Head of caudate nucleus (tissue), 42 donors: ENCODE measurements at places on chromosomes 3 and 15.

GRCh38 chr3:31472479-31473390 lies 60.0 kb upstream of the STT3B start:
- no peak for DNase-seq

DNA sequence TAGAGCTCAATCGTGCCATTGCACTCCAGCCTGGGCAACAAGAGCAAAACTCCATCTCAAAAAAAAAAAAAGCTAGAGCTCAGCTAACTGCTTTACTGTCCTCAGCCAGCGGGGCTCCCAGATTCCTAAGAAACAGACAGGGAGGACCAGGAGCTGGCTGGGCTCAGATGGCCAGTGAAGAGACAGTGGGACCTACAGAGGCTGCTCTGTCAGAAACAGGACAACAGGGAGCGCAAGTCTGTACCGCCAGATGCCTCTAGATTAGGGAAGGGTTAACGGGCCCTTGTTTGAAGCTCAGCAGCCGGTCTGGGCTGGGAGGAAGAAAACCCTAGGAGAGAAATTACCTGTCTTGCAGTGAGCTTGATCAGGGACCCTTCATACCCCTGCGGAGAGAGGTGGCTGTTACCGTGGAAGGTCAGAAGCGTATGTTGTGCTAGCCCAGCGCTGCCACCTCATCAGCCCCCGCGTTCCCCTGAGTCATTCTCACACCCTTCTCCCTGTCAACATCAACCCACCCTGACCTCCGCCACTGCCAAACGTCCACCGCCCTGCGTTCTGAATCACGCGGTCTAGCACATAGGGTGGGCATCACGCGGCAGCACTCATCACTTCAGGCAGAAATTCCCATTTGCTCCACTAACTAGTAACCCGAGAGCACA lies 25.3 kb downstream of the RBPMS2 start:
- DNase-seq = no peak

DNA sequence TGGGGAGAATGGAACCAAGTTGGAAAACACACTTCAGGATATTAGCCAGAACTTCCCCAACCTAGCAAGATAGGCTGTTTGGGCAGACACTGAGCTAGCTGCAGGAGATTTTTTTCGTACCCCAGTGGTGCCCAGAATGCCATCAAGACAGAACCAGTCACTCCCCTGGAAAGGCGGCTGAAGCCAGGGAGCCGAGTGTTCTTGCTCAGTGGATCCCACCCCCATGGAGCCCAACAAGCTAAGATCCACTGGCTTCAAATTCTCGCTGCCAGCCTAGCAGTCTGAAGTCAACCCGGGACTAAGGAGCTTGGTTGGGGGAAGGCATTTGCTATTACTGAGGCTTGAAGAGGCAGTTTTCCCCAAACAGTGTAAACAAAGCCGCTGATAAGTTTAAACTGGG lies 152.4 kb downstream of the MBNL1 start:
- no peak for DNase-seq

DNA sequence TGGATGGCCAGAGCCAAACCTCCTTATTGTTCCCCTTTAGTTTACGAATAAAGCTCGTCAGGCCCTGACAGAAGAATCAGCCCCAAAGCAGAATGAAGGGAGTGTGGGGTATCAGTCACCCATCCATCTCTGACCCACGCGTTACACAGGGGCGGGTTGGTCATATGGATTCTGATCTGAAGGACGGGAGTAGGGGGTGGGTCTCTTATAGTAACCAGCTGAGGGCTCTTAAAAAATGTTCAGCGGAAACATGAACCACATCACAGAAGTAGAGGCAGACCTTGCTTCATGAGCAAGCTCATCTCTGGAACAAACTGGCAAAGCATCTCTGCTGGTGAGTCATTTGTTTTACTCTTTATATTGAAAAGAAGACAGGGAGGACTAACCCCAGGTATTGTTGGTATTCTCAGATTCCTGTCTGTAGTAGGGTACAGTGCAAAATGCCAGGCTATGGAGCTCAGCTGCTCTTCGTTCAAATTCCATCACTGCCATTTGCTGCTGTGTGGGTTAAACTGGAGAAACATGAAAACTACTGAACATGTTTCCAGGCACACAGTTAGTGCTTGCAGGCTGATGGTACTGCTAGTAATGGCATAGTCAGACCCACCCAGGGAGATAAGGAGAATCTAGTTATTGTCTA lies at the start of gene CXCR6:
CXCR6 (plus strand) TSS at position 258 of the 640 bp plus-strand sequence. CDS start 3,018 bp downstream, outside the sequence.
- DNase-seq = no peak

GRCh38 chr3:193391902-193392301 lies 13.3 kb upstream of the ATP13A5 start:
- DNase-seq = no peak

- no peak for DNase-seq
Measured at GRCh38 chr15:45414215-45414885, 36.0 kb upstream of the GATM start.

DNA sequence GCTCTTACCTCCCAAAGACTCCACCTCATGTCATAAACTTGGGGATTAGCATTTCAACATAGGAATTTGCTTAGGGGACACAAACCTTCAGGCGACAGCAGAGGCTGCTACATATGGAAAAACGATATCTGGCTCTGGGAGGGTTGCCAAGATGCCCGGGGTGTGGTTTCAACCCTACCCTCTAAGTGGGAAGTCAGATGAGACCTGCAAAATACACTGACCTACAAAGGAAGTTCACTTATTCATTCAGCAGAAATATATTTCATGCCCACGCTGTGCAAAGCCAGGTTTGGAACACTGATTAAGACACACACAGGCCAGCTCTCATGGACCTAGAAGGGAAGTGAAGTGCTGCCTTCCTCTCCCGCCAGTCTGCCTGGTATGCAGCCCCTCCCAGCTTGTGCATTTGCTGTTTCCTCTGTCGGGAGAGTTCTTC lies 239.3 kb downstream of the FEZF2 start:
- no peak for DNase-seq

GRCh38 chr3:97872525-97873042 lies 50.8 kb downstream of the CRYBG3 start:
- no peak for DNase-seq

- DNase-seq = peak; percentile 49
Measured at GRCh38 chr3:87350367-87351199, 74.2 kb upstream of the POU1F1 start.

DNA sequence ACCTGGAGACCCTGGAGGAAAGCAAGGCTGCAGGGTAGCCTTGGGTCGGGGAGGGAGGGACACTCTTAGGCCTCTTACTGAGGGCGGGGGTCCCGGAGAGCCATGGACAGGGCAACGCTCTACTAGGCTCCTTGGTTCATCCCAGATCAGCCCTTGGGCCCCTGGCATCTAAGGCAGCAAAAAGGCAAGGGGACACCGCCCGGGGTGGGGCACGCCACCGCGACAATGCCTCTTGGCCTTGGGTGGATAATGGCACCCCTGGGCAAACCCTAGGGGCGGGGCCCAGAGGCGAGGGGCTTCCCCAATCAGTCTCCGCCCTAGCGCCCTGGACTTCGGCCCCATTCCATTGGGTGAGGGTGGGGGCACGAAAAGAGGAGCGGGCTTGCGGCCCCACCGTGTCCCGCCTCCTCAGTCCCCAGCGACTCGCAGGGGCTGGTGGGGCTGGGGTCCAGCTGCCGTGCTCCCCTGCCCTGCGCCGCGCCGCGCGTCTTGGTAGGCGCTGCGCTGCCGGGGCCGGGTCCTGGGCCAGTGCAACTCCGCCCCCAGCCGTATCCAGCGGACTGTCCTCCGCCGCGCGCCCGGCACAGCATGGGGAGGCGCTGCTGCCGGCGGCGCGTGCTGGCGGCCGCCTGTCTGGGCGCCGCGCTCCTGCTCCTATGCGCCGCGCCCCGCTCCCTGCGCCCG lies at the start of gene CHST13:
CHST13 (plus strand) TSS at position 411 of the 684 bp plus-strand sequence; CDS start at position 589, 178 bp downstream.
- no peak for DNase-seq

- no peak for DNase-seq
Measured at GRCh38 chr15:57309856-57310760, 66.2 kb upstream of the CGNL1 start.

DNA sequence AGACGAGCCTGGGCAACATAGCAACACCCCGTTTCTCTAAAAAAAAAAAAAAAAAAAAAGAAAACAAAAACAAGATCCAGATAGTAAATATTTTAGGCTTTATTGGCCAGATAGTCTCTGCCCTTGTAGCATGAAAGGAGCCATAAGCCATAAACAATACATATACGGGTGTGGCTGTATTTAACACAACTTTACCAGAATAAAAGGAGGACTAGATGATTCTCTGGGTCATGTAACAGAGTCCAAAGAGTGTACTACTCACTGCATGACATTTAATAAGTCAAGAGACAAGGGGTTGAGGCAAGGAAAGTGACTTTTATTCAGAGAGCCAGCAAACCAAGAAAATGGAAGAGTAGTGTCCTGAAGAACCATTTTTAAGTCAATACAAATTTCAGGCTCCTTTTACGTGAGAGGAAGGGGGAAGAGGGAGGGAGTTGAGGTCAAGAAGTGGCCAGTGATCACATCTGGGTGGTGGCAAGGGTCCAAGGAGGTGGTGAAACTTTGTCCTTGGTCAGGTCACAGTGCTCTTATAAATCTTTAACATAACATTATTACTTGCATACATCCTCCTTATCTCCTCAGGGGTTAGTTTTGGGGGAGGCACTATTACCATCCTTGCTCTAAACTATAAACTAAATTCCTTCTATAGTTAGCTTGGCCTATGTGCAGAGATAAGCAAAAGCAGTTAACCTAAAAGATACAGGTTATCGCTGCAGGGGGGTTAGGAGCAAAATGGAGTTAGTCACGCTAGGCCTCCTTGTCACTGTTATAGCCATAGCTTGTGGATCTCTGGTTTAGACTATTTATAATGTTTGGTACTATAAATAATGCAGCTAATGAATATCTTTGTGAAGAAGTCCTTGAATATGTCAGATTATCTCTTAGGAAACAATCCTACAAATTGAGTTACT lies 46.1 kb downstream of the METTL6 start:
- DNase-seq = no peak

DNA sequence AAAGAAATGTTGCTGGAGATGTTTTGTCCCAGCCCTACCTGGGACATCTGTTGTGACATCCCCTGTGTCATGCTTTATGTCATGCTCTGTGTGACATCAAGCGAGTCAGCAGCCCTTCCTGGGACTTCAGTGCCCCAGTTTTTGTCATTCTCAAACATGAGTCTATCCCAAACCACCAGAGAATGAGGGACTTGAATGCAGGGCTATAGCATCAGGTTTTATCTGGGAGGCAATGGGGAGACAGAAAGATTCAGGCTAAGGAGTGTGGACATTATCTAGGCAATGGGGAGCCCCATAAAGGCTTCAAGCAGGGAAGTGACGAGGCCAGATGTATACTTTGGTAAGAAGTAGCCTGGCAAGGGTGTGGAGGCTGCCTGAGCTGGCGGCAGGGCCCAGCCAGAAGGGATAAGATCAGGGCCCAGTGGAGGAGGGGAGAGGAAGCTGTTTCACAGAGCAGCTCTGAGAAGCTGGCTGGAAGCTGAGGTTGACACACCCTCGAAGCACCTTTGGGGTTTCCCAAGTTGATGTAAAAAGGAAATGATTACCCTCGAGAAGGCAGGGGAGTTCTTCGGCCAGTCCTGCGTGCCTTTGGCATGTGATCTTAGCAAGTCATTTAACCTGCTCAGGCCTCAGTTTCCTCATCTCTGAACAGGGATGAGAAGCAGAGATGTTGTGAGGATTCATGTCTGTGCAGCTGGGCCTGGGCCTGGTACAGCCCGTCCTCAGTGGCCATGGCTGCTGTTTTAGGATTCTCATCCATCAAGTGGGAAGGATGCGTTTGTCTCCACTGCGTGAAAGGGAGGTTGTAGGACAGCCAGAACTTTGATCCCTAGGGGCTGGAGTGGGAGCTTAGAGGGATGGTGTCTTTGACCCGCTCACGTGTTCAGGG lies 34.3 kb downstream of the IRAK2 start:
- no peak for DNase-seq

DNA sequence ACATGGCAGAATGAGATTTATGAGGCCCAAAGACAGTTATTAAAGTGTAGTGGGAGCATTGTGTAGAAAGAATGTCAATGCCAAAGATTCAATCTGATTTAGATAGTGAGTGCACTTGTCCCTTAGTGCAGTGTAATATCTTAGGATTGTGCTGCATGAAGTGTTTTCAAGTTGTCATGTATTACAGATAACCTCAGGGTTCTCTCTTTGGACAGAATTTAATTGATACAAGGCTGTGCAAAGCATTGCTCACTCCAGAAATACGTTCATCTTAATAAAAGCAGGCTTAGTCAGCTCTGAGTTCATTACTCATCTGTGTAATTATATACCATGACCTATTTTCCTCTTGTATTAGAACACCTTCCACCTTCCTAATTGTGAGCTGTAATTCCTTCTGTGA lies 16.0 kb upstream of the GPR171 start:
- no peak for DNase-seq

GRCh38 chr3:45199837-45200648 lies 26.0 kb downstream of the TMEM158 start:
- DNase-seq = no peak

DNA sequence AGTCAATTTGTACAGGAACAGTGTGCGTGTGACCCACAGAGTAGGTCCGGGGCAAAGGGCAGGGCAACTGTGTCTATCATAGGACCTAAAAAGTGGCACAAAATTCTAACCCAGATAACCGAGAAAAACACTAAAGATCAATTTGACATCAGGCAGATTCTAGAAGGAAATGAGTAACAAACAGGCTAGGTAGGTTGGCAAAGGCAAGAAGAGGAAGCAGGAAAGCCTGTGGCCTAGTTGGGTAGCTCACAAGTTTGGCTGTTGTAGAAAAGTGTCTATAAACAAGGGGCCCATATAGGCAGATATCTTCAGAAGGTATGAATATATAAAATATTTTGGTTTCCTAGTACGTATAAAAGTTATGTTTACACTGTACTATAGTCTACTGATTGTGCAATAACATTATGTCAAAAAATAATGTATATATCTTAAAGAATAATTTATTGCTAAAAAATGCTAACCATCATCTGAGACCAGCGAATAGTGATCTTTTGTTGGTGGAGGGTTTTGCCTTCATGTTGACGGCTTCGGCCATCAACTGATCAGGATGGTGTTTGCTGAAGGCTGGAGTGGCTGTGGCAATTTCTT lies 13.3 kb upstream of the OR5K1 start:
- DNase-seq = no peak

DNA sequence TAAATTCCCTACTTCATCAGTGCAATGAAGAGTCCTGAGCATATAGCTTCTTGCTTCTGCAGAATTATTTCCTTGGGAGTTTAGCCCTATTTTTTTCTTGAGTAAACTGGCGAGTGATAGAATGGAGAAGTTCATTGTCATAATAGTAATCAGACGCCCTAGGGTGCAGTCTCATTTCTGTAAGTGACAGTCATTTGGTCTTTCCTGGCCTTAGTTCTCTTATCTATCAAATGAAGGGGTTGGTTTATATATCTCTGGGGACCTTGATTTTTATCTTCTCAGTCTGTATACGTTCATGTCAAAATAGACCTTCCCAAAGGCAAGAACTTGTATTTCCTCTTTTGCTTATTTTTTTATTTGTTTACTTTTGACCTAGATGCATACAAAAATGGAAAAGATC lies 9.9 kb upstream of the ALPK3 start:
- no peak for DNase-seq

GRCh38 chr15:80823120-80823519 lies 44.0 kb downstream of the CEMIP start:
- no peak for DNase-seq
